ENCODE measurements at places on chromosomes 2 and 18.

GRCh38 chr18:45355944-45356520 is 259.2 kb upstream of the SLC14A2 start:
- DNase-seq = no peak

- no peak for DNase-seq
These were observed 176.9 kb downstream of the UBE2E3 start for GRCh38 chr2:181157326-181157725.

- DNase-seq = no peak
These were observed 95.4 kb downstream of the INHBB start for GRCh38 chr2:120441351-120441700.

- no peak for DNase-seq
These were observed 670.2 kb upstream of the ZEB2 start for GRCh38 chr2:145190031-145190703.

All from Ammon's horn (tissue), 1 donor.